Occipital lobe (tissue), 3 donors: ENCODE measurements at places on chromosomes 2 and 18.

- no peak for DNase-seq
Measured at GRCh38 chr18:22705328-22705727, 227.8 kb upstream of the RBBP8 start.

DNA sequence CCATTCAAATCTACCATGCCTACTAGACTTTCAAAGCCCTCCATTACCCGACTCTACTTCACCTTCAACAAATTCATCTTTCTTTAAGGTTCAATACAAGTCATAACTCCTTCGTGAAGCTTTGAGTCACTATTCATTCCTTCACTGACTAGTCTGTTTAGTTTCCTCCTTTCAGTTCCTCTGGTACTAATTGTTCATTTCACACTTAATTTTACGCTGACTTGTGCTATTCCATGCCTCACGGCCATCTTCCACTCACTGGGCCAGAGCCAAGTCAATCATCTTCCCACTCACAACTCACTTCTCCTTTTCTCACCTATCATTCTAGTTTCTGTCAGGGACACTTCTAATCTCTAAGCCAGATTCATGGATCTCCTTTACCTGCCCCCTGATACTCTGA is 136.2 kb downstream of the MTX2 start:
- no peak for DNase-seq

DNA sequence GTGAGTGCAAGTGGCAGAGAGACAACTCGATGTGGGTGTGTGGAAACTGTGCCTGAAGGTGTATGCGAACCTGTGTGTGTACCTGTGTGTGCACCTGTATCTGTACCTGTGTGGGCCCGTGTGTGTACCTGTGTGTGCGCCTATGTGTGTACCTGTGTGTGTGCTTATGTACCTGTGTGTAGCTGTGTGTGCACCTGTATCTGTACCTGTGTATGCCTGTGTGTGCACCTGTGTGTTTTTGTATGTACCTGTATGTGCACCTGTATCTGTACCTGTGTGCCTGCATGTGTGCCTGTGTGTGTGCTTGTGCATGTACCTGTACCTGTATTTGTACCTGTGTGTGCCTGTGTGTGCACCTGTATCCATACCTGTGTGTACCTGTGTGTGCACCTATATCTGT is 150.6 kb downstream of the MYT1L start:
- DNase-seq, result no peak

GRCh38 chr2:191115391-191115790 is 35.4 kb downstream of the STAT4 start:
- DNase-seq, result no peak

- DNase-seq, result no peak
Measured at GRCh38 chr2:112065486-112065885, 10.4 kb downstream of the TMEM87B start.

GRCh38 chr2:20027705-20028434 is 15.4 kb upstream of the MATN3 start:
- no peak for DNase-seq

- DNase-seq, result no peak
Measured at GRCh38 chr2:206062724-206063123, 23.2 kb downstream of the INO80D start.

DNA sequence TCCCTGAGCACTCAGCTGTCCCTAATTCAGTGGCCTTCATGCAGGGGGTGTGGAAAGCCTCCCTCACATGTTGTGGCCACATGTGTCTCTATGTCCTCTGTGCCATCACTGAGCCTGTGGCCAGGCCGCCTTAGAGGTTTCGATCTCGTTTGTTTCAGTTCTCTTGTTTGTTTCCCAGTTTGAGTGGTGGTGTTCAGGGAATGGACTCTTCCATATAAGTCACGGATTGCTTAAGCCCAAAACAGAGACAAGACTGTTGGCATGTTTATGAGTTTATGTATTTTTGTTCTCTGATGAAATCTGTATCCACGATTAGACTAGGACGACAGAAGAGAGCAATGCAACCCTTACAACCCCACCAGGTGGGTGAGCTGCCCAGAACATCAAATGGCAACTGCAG is 134.5 kb downstream of the CCBE1 start:
- DNase-seq, result no peak

- no peak for DNase-seq
Measured at GRCh38 chr2:31980674-31981356, 30.0 kb downstream of the MEMO1 start.

DNA sequence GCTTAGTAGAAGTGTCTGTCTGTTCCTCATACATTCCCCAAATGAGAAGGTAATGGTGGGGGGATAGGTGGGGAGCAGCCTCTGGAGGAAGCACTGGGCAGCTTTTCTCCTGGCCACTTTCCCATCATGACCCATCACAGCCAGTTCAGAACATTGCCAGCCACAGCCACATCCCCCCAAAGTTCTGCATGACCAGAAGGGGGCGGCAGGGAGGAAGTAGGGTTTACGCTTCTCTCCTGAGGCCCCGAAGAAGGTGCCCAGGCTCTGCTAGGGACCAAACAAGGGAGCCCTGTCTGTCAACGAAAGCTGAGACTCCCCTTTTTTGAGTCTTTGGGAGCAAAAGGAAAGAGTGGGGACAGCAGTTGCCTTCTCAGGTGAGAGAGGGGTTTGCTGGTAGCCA is 7.7 kb downstream of the IGFBP5 start:
- DNase-seq, result no peak

DNA sequence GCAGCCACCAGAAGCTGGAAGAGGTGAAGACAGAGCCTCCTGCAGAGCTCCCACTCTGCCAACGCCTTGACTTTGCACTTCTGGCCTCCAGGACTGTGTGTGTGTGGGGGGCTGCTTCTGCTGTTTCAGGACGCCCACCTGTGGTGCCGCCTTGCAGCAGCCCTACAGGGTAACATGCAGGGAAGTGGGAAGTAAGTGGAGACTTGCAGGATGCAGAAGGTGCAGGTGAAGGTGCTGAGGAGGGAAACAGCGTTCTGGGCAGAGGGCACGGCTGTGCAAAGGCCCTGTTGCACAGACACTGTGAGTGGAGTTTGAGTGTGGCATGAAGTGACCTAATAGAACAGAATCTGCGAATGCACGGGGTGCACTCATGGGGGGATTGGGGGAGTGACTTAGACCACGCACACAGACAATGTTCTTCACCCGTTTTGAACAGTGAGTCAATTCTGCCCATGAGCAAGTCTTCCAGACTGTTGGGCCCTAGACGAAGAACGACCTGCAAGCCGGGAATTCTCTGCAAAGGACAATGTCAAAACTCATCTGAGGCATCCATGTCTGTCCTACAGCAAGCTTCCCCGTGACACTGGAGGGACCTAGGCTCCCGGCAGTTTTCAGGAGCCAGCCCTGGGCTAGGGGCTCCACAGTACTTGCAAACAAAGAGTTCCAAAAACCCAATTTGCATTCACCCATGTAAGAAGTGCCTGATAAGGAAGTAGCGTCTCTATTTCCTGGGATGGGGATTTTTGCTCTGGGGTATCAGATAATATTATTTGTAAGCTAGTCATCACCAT is 19.0 kb downstream of the MBP start:
- DNase-seq, result no peak

DNA sequence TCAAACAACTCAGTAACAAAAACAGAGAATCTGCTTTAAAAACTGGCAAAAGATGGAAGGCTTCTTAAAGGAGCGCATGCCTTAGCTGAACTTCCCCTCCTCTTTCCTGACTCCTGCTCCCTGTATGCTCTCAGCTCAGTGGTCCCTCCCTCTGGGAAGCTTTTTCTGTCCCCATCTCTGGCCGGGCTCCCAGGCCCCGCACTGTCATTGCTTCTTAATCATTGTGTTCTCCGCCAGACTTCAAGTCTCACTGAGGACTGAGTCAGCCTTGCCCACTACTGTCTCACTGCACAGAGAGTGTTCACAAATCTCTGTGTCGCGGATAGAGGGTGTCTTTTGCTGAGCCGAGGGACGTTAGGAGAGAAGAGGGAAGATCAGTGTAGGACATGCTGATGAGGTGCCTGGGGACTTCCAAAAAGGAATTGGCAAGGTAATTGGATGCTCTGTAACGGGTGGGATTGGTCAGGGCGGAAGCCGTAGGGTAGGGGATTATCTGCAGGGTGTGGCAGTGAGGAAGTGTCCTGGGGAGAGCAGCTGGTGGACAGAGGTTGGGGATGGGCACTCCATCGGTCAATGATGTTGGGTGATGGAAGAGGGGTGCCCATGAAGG is 16.2 kb downstream of the TOGARAM2 start:
- peak; percentile 24 for DNase-seq

- DNase-seq, result no peak
Measured at GRCh38 chr2:174595116-174595809, 2.3 kb downstream of the WIPF1 start.

DNA sequence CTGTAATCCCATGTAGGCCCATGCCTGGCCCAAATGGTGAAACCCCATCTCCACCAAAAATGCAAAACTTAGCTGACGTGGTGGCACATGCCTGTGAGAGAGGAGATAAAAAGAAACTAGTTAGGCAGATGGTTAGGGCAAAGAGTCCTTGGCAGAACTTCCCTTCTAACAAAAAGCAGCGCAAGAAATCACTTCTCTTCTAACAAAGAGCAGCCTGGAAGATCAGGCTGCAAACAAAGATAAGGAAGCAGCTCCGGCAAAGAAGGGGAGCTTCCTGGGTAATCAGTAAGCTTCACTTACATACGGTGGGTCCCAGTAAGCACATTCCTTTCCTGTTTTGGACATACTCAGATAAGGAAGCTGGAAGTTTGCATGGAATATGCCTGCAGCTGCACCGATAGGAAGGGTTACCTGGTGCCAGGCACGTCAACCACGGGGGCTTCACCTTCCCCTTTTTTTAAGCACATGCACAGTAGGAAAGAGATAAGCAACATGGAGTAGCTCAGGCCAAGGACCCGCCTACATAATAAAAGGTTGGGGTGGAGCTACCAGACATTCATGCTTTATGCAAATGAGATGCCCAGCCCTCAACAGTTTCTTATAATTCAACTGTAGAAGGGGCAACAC is 61.0 kb upstream of the SLC25A52 start:
- no peak for DNase-seq

DNA sequence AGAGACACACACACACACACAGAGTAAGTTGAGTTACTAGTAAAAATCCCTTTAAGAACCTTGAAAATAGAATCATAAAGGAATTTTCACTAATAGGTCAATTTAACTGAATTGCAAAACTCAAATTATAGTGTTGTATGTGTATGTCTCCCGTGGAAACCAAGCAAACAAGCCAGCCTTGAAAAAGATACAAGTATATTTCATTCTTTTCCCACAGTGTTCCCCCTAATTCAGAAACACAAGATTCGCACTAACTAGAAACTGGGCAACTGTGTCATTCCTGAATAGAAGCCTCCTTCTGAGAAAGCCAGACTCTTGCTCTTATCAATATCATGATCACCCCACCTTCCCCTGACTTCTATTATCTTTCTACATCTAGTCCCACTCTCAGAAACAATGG is 229.5 kb downstream of the PIEZO2 start:
- DNase-seq, result no peak

DNA sequence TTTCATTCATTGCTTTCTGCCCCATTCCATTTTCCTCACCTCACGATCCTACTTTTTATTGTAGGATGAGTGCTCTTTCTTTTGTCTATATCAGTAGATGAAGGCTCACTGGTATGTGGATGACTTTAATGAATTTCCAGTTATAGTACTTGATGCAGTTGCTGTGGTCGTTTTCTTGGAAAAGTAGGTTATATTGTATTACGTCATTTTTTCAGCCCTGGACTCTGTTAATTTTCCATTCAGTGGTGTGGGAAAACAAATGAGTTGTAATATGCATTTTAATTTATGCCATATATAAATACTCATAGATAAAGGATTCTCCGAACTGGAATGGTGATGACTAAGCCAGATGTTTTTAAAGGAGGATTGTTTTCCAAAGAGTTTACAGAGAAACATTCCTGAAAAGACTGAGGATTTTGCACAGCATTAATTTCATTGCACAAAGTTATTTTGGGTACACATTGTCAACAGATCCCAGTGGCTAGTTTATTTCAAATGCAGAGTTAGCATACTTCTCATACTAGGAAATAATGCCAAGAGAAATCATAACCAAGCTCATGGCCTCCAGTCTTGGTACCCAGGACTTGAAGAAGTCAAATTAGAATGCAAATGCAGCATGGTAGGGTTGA is 189.7 kb downstream of the PAX3 start:
- DNase-seq, result no peak

DNA sequence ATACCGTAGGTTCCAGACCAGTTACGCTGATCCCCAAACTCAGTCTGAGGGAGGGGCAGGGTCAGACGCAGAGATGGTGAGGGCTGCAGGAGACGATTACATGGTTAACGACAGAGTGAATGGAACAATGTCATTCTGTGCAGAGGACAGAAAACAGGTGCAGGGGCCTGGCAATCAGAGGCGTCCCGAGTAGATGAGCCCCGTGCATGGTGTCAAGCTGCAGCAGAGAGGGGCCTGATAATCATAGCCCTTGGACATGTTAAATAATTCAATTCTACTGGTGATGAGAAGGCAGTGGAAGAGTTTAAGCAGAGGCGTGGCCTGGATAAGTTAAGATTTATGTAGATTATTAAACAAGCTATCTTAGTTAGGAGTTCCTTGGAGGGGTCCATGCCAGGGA is 178.6 kb downstream of the MYT1L start:
- DNase-seq, result no peak

GRCh38 chr2:179701524-179702110 is 159.8 kb downstream of the ZNF385B start:
- DNase-seq, result no peak

GRCh38 chr18:26185267-26185666 is 41.0 kb upstream of the TAF4B start:
- DNase-seq, result no peak

GRCh38 chr2:21055879-21056790 is 12.3 kb upstream of the APOB start:
- DNase-seq, result no peak

DNA sequence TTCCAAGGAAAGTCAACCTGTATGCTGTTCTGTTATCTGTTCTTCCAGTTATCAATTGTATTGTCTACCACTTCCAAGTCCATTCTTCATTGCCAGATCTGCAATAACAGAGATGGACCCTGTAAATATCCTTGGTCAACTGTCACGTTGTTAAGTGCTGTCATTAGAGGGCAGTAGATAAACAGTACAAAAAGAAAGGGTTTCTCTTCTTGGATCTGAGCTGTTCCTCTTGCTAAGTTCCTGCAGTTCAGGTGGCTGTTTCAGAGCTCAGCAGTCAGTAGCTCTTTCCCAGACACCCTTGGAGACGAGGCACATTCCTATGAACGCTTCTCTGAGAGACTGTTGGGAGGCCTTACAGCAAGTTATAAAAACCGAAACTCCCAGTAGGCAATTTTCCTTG is 957.1 kb upstream of the CHAC2 start:
- DNase-seq, result no peak

DNA sequence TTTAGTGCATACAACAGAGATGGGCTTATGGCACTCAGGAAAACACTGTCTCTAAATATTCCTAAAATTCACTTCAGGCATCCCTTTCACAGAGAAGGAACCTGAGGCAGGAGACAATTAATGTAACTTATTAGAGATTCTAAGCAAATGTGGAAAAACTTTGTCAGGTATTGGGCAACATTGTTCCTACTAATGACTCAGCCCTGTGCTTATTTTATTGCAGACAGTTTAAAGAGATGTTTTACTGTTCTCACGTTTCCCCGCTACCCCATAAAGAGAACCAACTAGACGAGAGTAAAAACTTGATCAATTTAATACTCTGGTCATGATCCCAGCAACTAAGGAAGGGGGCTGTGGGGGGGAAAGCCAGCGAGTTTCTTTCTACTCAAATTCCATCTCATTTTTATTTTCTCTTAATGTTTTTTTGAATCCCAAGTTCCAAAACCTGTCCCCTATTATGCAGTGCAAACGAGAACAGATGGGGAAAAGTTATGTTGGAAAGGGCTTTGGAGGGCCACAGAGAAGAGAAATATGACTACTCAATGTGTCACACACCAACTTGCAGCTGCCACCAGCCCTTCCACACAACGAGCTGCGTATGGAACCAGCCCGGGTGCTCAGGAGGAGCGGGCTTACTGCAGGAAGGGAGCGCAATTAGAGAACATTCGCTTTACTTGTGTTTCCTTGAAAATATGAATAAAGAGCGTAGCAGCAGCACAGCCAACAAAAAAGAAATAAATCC is 18.7 kb upstream of the ACVR1 start:
- DNase-seq, result peak; percentile 6
